ENCODE measurements at places on chromosomes 11 and 22. TPM values are rescaled to one million over a fixed set of nuclear protein-coding genes. Genes with fewer than 3 reads are reported as not detected.

- H3K4me3 ChIP-seq = no peak overlapping the region
- no peak for DNase-seq
- H3K36me3 ChIP-seq = peaks cover 19% of the 10 kb centered on the region
- no peaks in the 10 kb centered on the region for H3K27me3 ChIP-seq
- peak overlapping the region; percentile 94 for H3K27ac ChIP-seq
- H3K4me1 ChIP-seq = peaks cover 24% of the 10 kb centered on the region
These were observed 27.4 kb downstream of the IL18BP start for GRCh38 chr11:72026090-72026489.

GRCh38 chr11:2581151-2581930 is 118.5 kb downstream of the KCNQ1OT1 start:
- H3K36me3 ChIP-seq = no peaks in the 10 kb centered on the region
- H3K27ac ChIP-seq = no peak overlapping the region
- H3K4me3 ChIP-seq = no peak overlapping the region
- peaks cover 25% of the 10 kb centered on the region for H3K4me1 ChIP-seq
- no peaks in the 10 kb centered on the region for H3K27me3 ChIP-seq

DNA sequence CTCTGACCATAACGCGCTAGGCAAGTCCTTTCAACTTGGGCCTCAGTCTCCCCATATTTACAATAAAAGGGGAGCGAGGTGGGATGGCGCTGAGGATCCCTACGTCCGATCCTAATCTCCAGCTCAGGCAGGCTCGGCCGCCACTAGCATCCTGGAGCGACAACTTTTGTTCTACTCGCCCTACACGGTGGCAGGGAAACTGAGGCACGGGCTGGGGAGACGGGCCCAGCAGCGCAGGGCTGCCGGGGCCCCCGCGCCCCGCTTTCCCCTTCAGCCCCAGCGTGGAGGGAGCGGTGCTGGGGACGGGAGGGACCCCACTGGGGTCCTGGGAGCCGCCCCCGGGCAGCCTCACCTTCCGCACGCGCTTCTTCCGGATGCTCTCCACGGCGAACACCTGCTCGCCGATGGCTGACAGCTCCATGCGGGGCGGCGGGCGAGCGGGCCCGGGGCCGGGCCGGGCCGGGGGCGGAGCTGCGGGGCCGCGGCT is 413 bp downstream of the CBX7 start:
- DNase-seq = peak; percentile 80
- H3K27me3 ChIP-seq = peaks cover 8% of the 10 kb centered on the region
- peak overlapping the region; percentile 38 for H3K4me3 ChIP-seq
- peaks cover 14% of the 10 kb centered on the region for H3K4me1 ChIP-seq

DNA sequence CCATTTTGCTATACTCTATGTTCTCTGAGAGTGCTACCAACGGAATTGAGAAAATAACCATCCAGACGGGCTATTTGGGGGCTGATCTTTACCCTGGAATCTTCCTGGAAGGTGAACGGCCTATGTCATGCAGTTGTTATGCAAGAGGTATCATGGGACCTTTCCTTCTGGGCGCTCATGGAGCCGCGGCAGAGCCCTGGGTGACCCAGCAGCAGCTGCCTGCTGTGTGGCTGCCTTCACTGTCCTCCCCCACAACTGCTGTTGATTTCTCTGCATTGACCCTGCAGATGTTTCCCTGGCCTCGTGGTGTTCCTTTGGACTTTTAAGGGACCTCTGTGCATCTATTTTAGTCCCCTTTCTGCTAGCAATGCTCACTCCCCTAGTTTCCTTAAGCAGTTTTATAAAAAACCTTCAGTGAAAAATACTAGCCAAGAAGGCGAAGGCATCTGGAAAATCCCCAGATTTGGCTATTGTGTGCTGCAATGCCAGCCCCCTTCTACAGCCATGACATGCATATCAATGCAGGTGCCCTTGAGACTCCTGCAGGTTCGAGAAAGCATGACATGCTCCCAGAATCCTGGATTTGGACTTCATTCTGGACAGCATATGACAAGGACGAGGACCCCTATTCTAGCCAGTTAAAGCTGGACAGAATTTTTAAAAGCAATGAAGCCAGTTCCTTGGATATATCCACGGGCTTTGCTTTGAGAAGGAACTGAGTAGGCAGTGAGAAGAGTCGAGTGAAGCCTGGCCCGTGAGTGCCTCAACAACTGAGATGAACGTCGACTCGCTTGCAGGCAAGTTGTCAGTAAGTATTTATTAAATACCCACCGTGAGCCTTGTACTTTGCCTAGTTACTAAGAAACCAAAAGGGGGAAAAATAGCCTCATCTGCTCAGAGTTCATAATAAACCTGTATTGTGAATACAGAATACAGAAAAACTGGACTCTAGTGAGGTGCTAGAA is at the start of gene SLC25A18:
TSS of gene SLC25A18 (plus strand) at position 593 of the 965 bp plus-strand sequence. CDS start 16,447 bp downstream, outside the sequence.
- DNase-seq = no peak
- no peak within 1 kb of the TSS for H3K4me3 ChIP-seq
- H3K4me1 ChIP-seq = peaks cover 13% of the 10 kb centered on the region
- no peak within 1 kb of the TSS for H3K27ac ChIP-seq

DNA sequence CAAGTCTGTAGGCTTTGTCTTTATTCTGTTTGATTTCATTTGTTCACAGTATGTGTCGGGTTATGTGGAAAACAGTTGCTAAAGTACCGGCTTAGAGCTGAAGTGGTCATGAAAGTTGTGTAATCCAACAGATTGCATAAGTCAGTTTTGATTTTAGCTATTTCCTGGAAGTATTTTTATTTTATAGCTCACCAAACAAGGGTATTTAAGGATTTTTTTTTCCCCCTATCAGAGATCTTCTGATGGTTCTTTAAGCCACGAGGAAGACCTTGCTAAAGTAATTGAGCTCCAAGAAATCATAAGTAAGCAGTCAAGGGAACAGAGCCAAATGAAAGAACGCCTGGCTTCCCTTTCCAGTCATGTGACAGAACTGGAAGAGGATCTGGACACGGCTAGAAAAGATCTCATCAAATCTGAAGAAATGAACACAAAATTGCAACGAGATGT is 55.9 kb downstream of the PPFIA1 start:
- peak overlapping the region; percentile 34 for H3K27ac ChIP-seq
- no peak overlapping the region for H3K4me3 ChIP-seq
- H3K36me3 ChIP-seq = peaks cover 23% of the 10 kb centered on the region
- peaks cover 37% of the 10 kb centered on the region for H3K4me1 ChIP-seq
- no peaks in the 10 kb centered on the region for H3K27me3 ChIP-seq
- no peak for DNase-seq

GRCh38 chr22:18110194-18110953 is at the start of gene TUBA8:
Gene TUBA8 (plus strand): TSS chr22:18110809. CDS start chr22:18110866, 57 bp downstream.
- H3K36me3 ChIP-seq = peaks cover 3% of the 10 kb centered on the region
- peaks cover 5% of the 10 kb centered on the region for H3K27me3 ChIP-seq
- H3K4me3 ChIP-seq = peak within 1 kb of the TSS; percentile 70
- no peak for DNase-seq
- peaks cover 12% of the 10 kb centered on the region for H3K4me1 ChIP-seq

DNA sequence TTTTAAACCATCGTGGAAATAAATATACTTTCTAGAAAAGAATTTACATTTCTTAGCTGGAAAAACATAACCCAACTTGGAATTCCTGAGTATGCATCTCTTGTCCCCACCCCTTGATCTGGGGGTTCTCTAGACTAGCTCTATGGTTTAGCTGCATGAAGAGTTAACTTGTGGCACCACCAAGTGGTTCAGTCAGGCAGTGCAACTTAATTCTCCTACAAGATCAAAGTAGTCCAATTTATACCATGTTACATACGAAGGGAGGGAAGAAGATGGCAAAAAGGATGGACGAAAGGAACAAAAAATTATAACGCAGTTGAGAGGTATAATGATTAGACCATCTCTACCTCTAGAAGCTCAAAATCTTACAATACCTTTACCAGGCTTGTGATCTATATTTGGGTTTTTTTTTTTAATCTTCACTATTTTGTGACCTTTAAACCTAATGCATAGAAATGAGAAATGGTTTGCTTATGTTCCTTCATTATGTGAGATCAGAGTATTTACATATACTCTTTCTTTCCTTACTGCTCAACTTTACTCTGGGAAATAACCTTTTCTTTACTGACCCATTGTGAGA is 28.5 kb upstream of the ALKBH3 start:
- no peaks in the 10 kb centered on the region for H3K4me1 ChIP-seq
- no peak overlapping the region for H3K27ac ChIP-seq
- H3K4me3 ChIP-seq = no peak overlapping the region
- DNase-seq = no peak
- peaks cover 2% of the 10 kb centered on the region for H3K36me3 ChIP-seq

DNA sequence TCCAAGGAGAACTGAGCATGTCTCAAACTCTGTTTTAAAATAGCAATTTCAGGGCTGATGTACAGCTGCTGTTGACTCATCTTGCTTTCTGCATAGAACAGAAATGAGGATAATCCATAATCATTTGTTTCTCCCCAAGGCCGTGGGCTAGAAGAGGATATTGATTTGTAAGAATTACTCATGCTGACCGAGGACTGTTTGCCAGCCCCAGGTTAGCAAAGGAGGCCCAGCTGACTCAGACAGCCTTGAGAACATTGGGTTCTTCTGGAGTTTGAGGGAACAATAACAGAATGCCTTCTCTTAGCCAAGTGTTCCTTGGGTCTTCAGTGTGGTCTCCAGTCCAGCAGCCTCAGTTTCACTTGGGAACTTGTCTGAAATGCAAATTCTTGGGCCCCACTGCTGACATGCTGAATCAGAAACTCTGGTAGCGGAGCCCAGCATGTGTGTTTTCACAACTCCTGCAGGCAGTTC is 92.0 kb downstream of the ZC3H12C start:
- peak overlapping the region; percentile 36 for H3K27ac ChIP-seq
- peaks cover 20% of the 10 kb centered on the region for H3K4me1 ChIP-seq
- no peaks in the 10 kb centered on the region for H3K36me3 ChIP-seq
- H3K4me3 ChIP-seq = peak overlapping the region; percentile 22
- H3K27me3 ChIP-seq = no peaks in the 10 kb centered on the region
- DNase-seq = no peak

DNA sequence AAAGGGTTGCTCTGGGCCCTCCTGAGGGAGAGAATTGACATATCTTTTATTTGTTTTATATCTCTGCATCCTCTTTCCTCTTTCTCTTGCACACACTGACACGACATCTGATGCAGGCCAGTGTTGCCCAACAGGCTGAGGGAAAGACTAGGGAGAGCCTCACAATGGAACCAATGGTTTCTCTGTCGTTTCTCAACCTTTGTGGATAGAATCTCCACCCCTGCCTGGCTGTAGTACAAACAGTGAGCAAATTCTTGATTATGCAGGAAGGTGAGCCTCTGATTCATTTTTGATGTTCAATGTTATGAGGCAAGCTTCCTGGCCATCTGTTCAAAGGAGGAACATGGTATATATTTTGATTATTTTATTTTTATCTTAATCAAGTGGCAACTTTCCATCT is 49.8 kb upstream of the PLET1 start:
- H3K4me3 ChIP-seq = no peak overlapping the region
- no peak for DNase-seq
- no peak overlapping the region for H3K27ac ChIP-seq
- H3K36me3 ChIP-seq = peaks cover 9% of the 10 kb centered on the region

GRCh38 chr11:4068962-4069361 is 25.6 kb upstream of the RRM1 start:
- no peak overlapping the region for H3K4me3 ChIP-seq
- DNase-seq = no peak
- no peak overlapping the region for H3K27ac ChIP-seq
- H3K27me3 ChIP-seq = no peaks in the 10 kb centered on the region

DNA sequence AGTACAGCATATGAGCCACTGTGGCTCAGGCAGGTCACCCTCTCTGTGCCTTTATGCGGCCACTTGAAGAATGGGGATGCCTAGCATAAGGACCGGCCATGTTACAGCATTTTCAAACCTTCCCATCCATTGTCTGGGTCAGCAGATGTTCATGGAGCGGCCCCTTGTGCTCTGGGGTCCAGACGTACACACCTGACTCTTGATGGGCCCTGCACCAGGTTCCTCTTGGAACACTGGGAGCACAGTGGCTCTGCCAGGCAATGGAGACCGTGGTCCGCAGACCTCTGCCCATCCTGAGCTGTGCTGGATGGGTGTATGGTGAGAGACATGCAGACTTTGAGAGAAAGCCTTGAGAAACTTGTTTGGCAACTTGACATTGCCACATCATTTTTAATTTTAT is 9.8 kb downstream of the PRDM11 start:
- H3K4me1 ChIP-seq = peaks cover 51% of the 10 kb centered on the region
- no peaks in the 10 kb centered on the region for H3K27me3 ChIP-seq
- H3K36me3 ChIP-seq = peaks cover 2% of the 10 kb centered on the region
- peak; percentile 59 for DNase-seq
- no peak overlapping the region for H3K27ac ChIP-seq

GRCh38 chr22:47174671-47175112 is 412.2 kb downstream of the TBC1D22A start:
- H3K4me3 ChIP-seq = no peak overlapping the region
- peaks cover 7% of the 10 kb centered on the region for H3K36me3 ChIP-seq
- no peaks in the 10 kb centered on the region for H3K27me3 ChIP-seq
- H3K27ac ChIP-seq = no peak overlapping the region
- peak; percentile 90 for DNase-seq

GRCh38 chr22:27331526-27332281 is 469.9 kb downstream of the MN1 start:
- no peaks in the 10 kb centered on the region for H3K36me3 ChIP-seq
- peak overlapping the region; percentile 30 for H3K27ac ChIP-seq

DNA sequence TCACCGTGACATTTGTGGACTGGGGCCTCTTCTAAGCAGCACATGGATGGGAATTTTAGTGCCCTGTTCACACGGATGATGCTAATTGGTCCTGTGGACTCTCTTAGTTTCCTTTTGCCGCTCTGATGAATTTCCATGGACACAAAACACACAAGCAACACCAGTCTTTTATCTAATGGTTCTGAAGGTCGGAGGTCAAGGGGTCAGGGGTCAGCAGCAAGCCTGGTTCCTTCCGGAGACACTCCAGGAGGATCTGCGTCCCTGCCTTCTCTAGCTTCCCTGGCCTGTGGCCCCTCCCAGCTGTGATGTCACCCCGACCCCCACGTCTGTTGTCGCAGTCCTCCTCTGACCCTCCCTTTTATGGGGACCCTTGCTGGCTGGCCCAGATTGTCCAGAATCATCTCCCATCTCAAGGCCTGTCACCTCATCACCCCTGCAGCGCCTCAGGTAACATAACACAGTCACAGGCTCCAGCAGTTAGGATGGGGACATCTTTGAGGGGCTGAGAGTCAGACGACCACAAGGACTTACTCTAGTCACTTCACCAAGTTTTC is 6.8 kb downstream of the NADSYN1 start:
- H3K4me3 ChIP-seq = no peak overlapping the region
- H3K27ac ChIP-seq = no peak overlapping the region
- H3K27me3 ChIP-seq = no peaks in the 10 kb centered on the region
- H3K36me3 ChIP-seq = peaks cover 40% of the 10 kb centered on the region

- no peaks in the 10 kb centered on the region for H3K27me3 ChIP-seq
- DNase-seq = peak; percentile 86
- H3K36me3 ChIP-seq = no peaks in the 10 kb centered on the region
- H3K27ac ChIP-seq = no peak overlapping the region
- no peak overlapping the region for H3K4me3 ChIP-seq
These were observed 6.1 kb downstream of the ARVCF start for GRCh38 chr22:20010307-20011122.

The MS4A14 gene
- not detected for total RNA-seq

The C22orf15 gene
- total RNA-seq = not detected

The DNAJB7 gene
- not detected for total RNA-seq

The GDPD4 gene
- total RNA-seq = not detected

The CSF2RB gene
- 0.08 TPM for total RNA-seq
